ENCODE measurements at places on chromosomes 6 and 20. TPM values are rescaled to one million over a fixed set of nuclear protein-coding genes. Genes with fewer than 3 reads are reported as not detected.

GRCh38 chr6:39876826-39877225 lies 57.4 kb downstream of the MOCS1 start:
- DNase-seq = no peak

DNA sequence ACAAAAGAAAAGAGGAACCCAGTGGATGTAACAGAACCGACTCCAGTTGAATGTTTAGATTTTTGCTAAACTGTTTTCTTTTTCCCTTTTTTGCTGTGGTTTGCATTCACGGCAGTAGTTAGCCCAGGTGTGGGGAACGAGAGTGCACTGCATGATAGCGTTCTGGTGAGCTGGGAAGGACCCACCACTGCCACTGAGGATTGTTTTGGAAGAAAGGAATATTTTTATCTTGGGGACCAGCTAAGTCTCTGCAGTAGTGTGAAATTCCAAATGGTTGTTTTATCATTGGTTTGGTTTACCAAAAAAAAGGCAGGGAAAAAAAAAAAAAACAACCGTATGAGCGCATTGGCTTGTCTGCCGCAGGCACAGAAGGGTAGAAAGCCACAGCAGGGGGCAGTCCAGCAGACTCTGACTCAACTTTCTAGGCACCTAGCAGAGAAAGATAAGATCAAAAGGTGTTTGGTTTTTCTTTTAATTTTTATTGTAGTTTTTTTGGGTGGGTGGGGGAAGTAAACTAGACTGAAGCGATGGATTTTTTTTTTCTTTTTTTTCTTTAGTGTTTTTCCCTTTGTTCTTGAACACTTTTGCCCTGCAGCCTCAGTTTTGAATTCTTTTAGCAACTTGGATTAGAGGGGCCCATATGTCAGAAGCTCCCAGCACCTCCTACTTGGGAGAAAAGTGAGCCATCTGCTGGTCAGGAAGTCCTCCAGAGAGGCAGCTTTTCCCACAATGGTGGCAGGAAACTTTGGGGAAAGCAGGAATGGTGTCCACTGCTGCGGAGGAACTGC lies 13.5 kb upstream of the RAB5IF start:
- DNase-seq = no peak

- no peak for DNase-seq
Observed at GRCh38 chr6:158638324-158638854, 6.2 kb downstream of the DYNLT1 start.

DNA sequence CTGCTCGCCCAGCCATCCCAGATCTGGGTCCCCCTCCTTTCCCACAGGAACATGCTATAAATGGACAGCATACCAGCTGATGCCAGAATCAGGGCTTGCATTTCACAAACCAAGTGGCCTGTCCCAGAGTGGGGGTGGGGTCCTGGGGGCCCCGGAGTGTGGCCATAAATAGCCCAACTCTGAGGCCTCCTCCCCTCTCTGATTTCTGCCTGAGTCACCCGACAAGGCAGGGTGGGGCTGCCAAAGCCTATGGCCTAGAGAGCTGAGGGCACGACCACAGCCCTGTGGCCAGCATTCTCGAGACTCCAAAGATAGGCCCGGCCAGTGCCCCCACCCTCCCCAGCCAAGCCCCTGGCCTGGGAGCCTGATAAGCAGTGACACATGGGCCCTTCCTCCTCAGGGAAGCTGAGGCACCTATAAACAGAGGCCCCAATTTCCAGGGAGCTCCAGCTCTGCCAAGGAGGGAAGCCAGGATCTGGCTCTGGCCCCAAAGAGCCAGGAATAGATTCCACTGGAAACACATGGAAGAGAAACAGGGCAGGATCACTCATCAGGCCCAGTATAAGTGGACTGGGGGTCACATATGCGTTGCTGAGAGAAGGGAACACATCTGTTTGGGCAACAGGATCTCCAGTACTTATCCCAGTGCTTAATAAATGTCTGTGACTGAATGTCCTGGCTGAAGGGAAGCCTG lies 20.3 kb downstream of the SNTA1 start:
- DNase-seq = peak; percentile 88

- DNase-seq = no peak
Observed at GRCh38 chr6:111411978-111412566, 70.9 kb downstream of the REV3L start.

GRCh38 chr20:43586641-43587040 lies 4.1 kb upstream of the IFT52 start:
- DNase-seq = no peak

PRDM13 gene
- not detected for total RNA-seq

DNA sequence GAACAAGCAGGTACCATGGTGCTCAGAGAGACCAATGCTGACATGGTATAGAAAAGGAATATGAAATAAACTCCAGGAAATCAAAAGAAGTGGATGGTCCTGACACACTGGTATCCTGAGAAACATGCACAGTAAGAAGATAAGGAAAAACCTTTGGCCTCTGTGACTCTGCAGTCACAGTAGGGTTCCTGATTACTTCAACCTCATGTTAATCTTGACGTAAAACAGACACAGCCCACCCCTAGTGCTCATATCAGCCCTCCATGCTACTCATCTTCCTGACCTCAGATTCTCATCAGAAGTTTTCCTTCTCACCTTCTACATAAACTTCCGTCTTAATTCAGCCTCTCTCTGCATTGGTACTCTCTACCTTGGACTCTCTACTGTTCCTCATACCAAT lies 240.9 kb downstream of the PKHD1 start:
- no peak for DNase-seq
